Stomach (tissue), 19 donors: ENCODE measurements at places on chromosomes 4 and X.

- no peak for DNase-seq
Observed at GRCh38 chr4:105714932-105715331, 6.3 kb downstream of the GSTCD start.

- DNase-seq: no peak
Observed at GRCh38 chr4:14083150-14083549, 455.6 kb upstream of the BOD1L1 start.

DNA sequence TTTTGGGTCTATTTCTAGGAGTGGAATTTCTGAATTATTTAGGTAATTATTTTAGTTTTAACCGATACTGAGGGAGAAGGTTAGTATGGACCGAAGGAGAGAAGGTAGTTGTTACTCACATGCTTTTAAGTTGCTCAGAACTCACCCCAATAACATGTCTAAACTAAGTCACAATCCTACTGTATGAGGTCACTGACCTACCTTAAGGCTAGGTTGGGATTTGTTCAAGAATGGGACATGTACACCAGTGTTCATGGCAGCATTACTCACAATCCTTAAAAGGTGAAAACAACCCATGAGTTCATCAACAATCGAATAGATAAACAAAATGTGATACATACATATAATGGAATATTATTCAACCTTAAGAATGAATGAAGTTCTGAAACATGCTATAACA lies 90.5 kb downstream of the MSN start:
- no peak for DNase-seq

DNA sequence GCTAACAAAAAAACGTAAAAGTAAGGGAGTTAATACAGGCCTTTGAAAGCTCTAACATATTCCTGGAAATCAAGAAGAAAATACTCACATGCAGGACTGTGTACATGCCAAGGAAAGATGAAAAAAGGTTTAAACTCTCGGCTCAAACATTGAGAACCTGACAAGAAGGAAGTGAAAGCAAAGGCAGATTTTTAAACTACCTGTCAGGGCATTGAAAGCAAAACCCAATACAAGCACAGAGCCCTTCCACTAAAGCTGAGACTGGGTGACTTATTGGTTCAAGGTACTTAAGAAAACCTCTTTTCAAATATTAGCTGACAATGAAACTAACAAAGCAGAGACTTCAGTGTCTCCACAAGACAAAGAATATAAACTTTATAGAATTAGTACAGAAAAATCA lies 313.0 kb upstream of the GRID2 start:
- DNase-seq: no peak

DNA sequence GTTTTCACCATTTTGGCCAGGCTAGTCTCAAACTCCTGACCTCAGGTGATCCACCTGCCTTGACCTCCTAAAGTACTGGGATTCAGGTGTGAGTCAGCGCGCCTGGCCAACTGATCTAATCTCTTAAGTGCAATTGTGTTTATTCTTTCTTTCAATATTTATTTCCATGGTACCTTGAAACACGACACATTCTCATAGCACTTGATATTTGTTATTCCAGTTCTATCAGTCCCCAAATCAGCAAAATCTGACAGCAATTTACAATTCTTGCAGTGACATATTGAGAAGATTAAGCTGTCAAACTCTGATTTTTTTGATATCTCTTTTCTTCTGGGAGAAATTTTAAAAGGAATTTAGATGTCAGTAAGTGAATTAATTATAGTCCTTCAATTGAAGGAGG lies 218.1 kb upstream of the FAT4 start:
- no peak for DNase-seq

DNA sequence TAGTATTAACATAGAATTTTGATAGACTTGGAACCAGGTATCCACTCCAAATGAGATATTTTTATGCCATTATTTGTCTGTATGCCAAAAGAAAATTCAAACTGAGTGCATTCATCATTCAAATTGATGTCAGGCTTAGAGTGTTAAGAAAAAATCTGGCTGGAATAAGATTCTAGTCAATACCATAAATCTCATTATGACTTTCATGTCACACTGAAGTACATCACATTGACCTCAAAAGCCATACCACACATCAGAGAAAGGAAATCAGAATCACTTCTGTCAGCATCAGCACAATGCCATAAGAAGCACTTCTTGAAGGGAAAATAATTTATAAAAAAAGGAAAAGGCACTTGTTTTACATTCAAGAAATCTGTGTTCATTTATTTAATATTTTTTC lies 119.0 kb upstream of the BMP3 start:
- DNase-seq: no peak

GRCh38 chr4:145891958-145892357 lies 46.7 kb downstream of the ZNF827 start:
- DNase-seq: peak; percentile 21

DNA sequence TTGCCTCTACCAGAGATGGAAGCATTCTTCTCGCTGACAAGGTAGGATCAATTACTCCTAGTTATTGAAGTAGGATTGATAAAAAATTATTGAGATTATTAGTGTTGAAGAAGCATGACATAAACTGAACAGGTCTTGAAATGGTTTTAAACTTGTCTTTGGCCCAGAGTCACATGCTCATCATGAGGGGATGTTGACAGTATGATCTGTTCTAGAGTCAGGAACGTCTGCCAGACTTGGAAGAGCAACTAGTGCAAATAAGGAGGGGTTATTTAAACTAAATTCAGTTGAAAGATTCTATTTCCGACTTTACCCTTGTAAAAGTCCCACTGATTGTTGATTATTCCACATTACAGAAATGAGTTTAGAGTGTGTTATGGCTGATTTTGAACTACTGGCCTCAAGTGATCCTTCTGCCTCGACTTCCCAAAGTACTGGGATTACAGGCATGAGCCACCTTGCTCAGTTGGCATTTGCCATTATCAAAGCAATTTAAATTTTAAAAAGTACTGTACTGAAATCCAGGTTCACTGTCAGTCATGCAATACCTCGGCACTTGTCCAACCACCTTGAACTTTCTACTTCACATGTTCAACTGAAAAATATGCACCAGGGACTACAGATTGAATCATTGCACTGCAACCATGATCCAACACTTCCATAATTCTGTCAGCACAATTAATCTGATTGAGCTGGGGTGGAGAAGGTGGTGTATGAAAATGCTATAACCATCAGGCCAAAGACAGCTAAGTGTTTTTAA lies 19.7 kb downstream of the FABP2 start:
- no peak for DNase-seq

GRCh38 chr4:74056114-74056857 lies 17.8 kb upstream of the CXCL3 start:
- no peak for DNase-seq

- DNase-seq: no peak
Observed at GRCh38 chr4:61877893-61878292, 677.8 kb downstream of the ADGRL3 start.

DNA sequence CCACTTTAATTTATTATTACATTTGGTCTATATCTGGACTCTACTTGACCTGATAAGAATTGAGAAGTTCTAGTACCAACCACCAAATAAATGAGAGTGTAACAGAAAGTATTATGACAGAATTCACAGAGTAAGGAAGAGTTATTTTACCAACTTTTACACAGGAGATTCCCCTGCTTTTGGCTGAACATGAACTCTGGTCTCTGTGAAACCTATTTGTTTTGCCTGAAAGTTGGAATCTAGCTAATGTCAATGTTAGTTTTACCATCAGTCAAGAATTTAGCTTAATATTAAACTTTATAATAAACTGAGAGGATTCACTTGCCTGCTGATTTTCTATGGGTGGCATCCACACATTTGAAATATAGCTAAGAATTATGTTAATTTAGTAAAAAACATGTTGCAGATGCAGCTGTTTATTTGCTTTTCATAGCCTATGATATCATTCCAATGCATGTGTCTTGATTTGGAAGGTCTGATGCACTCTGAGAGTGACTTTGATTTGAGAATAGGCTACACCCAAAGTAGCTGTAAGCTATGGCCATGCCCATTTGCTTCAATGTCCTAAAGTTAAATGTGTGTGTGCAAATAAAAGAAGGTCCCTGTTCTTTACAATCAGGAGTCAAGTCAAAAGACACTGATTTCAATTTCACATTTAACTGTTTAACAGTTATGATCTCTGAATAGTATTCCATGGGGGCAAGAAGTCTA lies 150.9 kb upstream of the RASGEF1B start:
- no peak for DNase-seq

DNA sequence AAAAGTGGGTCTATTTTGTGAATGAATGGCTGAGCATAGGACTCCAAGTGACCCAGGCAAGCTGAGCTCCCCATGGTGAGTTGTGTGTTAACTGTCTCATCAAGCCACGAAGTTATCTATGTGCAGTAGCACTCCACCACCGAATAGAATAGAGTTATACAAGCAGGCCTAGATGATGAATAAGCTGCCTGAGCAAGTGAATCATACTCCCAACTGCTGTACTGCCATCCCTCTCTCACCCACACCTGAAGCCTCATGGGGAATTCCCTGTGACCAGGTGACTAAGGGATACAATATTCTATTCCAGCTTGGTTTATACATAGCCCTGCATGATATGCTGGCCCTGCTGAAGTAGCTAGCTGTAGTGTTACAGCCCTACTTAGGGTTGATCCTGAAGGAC lies 38.7 kb downstream of the KDM5C start:
- no peak for DNase-seq

DNA sequence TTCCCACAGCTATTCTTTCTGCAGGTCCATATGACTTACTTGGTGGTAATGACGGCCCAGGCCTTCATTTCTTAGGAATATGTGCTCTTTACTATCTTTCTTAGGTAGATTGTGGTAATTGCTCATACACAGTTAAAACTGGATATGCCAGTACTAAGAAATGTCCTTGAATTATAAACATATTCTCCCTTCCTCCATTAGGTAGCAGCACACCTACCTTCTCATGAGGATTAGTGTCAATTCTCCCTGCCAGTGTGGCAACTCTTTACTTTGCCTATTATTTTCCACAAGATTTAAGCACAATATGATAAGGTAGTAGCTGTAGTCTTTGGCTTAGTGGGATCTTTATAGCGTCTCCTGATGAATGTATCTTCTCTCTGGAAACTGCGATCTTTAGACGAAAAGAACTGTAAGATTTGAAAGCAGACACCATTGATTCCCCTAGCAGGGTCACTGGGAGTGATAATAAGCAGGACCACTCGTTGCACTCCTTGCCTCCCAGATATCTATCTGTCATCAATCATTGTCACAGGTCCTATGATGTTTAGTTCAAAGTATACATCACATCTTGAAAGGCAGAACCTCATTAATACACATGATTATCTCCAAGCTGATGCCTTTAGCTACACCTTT lies 1240.7 kb downstream of the C4orf33 start:
- no peak for DNase-seq

- DNase-seq: no peak
Observed at GRCh38 chrX:14864631-14865030, 8.2 kb downstream of the FANCB start.

DNA sequence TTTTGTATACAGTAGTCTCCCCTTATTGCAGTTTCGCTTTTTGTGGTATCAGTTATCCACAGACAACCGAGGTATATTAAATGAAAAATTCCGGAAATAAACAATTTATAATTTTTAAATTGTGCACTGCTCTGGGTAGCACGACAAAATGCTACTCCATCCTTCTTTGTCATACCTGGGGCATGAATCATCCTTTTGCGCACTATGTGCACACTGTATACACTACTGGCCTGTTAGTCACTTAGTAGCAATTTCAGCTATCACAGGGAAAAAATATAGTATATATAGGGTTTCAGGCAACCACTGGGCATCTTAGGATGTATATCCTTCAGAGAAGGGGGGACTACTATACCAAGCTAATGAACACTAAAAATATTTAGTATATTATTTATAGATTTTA lies 198.8 kb upstream of the FAT4 start:
- no peak for DNase-seq

DNA sequence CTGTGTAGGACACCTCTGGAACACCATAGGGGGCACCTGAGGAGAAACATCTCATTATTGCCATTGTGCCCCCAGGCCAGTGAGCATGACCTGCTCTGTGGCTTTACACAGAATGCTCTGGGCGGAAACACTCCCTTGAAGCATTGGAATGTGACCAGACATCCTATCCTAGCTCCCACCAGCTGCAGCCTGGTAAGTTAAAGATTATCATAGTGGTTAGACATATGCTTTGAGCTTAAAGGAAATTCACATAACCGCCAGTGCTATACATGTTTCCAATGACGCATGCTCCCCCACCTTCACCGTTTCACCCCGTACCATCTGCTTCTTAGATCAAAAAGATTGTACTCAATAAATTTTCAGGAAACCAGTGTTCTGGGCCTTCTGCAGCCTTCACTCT lies 217.7 kb upstream of the CENPE start:
- DNase-seq: no peak

- DNase-seq: peak; percentile 68
Observed at GRCh38 chr4:31193521-31193920, 473.4 kb downstream of the PCDH7 start.

- no peak for DNase-seq
Observed at GRCh38 chr4:131419147-131419546, 1729.9 kb upstream of the PCDH10 start.

- no peak for DNase-seq
Observed at GRCh38 chr4:186258216-186258811, 7.7 kb upstream of the F11 start.

DNA sequence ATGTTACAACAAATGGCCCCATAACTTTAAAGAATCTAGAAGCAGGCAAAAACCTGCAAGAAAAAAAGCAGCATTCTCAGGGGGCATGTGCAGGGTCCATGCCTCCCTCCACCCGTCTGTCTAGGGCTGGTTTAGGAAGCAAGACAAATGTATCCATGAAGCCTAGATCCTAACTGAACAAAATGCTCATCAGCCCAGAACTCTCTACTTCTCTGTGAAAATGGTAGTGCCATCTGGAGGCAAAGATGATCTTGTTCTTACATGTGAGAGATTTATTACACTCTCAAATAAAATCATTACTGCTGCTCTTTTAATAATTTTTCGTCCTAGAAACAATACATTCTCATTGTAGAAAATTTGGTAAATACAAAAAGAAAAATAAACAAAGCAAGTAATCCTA lies 26.7 kb downstream of the NR3C2 start:
- DNase-seq: no peak

- no peak for DNase-seq
Observed at GRCh38 chrX:27996132-27996531, 14.9 kb upstream of the DCAF8L1 start.

DNA sequence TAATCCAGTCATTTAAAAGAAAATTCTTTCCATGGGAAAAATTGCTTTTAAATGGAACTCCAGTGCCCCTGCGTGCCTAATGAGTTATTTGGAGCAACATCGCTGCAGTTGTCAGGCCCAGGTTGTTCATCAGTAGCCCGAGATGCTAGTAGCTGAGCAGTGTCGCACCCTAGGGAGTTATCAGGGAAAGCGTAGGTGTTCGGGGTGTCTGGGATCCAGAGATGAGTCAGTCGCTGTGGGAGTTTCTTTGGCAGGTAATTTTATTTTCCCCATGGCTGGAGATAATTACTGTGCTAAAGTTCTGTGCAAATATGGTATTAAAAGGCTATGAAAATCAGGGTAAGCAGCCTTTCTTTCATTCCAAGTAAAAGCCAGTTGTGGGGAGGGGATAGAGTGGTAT lies 49.4 kb downstream of the ANXA3 start:
- no peak for DNase-seq

DNA sequence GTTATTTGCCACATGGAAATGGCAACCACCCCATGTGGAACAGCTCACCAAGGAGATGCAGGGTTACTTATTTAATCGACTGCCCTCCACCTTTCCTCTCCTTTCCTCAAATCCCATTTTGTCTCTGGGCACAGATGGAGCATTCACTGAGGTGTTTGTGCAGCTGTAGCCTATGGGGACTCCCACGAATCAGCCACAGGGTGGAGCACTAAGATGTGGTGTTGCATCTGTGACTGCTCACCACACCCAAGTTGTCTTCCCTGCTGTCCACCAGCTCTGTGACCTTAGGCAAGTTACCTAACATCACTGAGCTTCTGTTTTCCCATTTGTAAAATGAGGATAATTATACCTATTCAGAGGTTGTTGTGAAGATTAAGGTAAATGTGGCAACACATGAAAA lies 252.4 kb upstream of the CPEB2 start:
- DNase-seq: peak; percentile 45
